ENCODE measurements at places on chromosomes 1 and 21.

DNA sequence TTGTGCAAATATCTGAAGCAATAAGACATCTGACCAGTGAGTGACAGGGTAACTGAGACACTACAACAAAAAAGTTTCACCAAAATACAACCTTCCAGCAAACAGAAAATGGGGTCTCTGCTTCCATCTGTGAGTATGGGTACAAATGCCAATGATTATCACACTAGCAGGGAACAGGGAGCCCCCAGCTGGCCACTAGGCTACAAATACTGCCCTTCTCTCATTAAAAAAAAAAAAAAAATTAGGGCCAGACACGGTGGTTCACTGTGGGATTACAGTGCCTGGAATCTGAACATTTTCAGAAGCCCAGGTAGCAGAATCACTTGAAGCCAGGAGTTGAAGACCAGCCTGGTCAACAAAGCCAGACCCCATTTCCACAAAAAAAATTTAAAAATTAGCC lies 48.4 kb upstream of the EDARADD start:
- peak; percentile 23 for DNase-seq

- no peak for DNase-seq
Measured at GRCh38 chr21:32520875-32521735, 64.2 kb downstream of the TCP10L start.

DNA sequence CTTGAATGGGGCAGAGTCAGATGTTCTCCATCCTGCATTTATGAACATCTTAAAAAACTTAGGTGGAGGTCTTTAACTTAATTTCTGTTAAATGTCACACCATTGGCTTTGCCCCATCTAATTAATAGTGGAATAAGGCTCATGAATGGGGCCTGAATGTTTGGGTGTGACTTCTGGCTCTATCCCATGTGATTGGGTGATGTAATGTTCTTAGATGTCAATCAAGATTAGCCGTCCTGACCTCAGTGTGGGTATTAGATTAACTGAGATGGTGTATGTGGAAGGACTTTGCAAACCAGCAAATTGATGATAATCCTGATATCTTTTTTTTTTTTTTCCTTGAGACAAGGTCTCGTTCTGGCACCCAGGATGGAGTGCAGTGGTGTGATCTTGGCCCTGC lies 38.1 kb downstream of the C1orf21 start:
- no peak for DNase-seq

- DNase-seq = peak; percentile 74
Measured at GRCh38 chr1:236064674-236065508, at the start of gene NID1. Gene NID1 (minus strand): TSS chr1:236065090. CDS start chr1:236065079, 11 bp downstream.

- DNase-seq = no peak
Measured at GRCh38 chr1:50787266-50787665, 172.8 kb downstream of the FAF1 start.

- DNase-seq = no peak
Measured at GRCh38 chr1:186099336-186100104, 275.5 kb downstream of the TPR start.

- DNase-seq = no peak
Measured at GRCh38 chr1:115320377-115320776, 17.7 kb downstream of the NGF start.

DNA sequence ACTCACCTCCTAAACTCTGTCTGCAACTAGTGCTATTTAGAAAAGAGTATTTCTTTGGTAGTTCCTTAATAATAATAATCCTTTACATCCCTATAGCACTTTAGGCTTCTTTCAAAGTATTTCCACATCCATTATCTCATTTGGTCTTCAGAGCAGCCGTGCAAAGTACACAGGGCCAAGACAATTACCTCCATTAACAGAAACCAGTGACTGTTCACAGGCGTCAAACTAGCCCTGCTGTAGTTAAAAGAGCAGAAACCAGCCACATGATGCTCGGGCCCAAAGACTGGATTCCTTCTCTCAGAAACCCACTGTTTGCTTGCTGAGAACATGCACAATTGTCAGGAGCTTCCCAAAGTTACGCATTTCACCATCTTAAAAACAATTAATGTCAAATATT lies 396.0 kb upstream of the DAB1 start:
- DNase-seq = no peak

- DNase-seq = no peak
Measured at GRCh38 chr1:7303554-7304317, 467.4 kb upstream of the VAMP3 start.

All from GM13977 (cell line).